Psoas muscle (tissue), 8 donors: ENCODE measurements at places on chromosomes 6 and 20.

DNA sequence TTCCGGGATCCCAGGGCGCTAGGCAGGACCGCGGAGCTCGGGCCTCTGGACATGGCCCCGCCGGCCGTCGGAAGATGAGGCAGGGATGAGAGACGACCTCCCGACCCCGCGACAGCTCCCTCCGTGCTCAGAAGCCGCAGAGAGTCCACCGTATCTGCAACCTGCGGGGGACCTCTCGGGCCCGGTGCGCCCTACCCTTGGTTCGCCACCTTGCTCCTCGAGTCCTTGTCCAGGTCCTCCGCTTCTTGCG, 301 bp downstream of the PPP1R3D start:
- DNase-seq: peak; percentile 43

DNA sequence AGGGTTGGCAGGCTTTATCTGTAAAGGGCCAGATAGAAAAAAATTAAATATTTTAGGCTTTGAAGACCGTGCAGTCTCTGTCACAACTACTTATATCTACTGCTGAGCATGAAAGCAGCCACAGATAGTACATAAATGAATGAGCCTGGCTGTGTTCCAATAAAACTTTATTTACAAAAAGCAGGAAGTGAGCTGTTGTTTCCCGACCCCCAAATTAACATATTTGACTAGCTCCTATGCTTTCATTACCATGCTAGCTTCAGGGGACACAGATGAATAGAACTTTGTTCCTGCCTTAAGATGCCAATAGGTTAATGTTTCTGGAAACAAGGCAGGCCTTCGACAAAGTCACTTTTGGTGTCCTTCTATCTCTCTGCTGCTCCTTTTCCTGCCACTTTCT, 1058.0 kb upstream of the FLRT3 start:
- DNase-seq: no peak

DNA sequence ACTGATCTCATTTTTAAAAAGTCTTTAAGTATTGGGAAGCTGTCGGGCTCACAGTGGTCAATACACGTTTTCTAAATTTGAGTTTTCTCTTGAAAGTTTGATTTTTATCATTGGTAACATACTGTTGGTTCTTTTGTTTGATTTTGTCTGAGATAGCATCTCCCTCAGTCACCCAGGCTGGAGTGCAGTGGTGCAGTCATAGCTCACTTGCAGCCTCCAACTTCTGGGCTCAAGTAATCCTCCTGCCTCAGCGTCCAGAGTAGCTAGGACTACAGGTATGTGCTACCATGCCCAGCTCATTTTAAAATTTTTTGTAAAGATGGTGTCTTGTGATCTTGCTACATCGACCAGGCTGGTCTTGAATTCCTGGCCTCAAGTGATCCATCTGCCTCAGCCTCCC, 9.1 kb downstream of the PPARD start:
- no peak for DNase-seq

DNA sequence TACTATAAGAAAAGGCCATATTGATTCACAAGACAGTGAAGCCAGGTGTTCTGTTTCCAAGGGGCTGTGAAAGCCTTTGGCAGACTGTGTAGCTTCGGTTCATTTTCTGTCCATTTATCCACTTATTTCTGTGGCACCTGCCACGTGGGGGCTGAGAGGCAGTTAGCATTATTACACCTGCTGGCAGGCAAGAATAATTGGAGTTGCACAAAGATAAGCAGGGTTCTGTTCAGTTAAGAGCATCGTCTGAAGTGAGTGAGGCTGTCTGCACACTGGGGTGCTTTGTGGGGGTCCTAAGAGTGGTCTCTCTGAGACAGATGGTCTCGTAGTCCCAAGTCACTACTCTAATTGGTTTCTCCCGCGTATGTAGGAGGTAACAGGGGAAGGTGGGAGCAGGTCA, 60.6 kb upstream of the CCN6 start:
- no peak for DNase-seq

DNA sequence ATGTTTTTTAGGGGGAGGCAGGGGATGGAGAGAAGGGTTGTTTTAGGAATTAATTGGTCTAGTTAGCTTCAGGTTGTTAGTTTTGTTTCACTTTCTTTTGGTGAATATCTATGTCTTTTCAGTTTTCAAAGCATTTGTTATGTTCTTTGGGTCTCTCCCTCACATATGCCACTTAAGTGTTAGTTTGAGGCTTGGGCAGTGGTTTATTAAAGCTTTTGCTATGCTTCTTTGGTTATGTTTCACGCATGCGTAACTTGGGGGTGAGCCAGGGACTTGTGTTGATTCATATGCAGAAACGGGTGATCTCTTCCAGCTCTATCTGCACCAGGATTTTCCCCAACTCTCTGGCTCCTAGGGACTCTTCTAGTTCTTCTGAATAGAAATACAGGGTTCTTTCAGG, 11.4 kb upstream of the MMS22L start:
- DNase-seq: no peak
